ENCODE measurements at places on chromosomes 2 and 18.

DNA sequence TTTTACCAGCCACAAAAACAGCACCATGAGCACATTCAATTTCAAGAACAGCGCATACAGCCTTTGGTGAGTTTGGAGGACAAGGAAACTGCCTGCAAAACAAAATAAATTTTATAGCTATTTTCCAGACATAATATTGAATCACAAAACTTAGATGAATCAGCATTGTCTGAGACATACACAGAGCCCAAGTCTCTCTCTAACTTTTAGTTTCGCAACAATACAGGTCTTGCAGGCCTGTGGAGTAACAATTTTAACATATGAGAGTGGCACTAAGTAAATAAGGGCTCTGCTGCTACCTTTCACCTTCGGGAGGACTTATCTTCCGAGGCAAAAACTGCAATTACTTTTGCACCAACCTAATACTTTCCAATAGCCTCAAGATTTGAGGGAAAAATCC, 56.1 kb upstream of the PEX13 start:
- no peak for DNase-seq

DNA sequence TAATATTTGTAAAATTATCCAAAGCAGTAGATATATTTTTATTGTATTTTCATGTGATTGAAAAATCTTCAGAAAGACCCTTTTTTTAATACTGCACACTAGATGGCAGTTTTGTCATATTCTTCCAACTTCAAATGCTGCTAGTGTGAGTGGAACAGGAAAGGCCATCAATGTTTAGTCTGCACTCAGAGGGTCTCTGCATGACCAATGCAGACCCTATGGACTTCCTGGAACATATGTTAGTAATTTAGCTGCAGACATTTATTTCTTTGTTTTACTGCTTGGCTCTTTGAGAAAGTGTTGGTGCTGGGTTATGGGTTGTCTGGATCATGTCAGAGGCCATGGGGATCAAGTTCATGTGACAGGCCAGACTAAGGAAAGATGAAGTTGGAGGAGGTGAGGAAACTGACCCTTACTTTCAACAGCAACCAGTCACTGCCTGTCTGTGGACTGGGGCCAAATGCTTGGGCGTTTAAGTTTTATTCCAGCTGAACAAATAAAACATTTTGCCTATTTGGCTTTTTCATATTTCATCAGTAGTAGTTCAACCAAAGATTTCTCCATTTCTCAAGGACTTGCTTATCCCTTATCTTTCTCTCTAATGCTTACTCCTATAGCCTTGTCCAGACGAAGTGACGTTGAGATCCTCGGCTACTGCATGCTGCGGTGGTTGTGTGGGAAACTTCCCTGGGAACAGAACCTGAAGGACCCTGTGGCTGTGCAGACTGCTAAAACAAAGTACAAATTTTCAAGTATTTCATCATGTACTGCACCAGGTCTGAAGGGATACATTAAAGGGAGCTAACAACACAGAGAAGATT, 84.8 kb downstream of the VRK2 start:
- DNase-seq: peak; percentile 24

DNA sequence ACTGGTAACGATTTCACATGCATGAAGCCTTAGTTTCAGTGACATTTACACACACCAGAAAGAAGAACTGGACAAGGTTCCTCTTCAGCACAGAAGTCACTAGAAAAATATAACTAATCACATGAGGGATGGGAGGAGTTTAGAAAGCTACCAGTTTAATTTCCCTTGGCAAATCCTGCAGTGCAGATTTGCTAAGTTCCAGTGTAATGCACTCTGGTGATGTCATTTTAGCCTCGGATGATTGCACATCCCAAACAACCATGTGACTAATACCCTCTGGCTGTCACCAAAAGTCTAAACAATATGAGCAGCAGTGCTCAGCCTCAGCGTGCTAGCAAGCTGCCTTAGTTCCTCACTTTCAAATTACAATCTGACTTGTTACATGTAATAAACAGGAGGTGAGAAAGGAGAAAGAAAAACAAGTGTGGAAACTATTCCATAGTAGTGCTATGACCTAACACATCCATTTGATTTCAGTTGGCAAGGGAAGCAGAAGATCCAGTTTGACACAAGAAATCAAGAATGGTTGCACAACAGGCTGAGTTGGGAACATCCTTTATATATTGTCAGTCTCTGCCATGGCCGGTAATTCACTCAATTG, 35.3 kb upstream of the PPP1CB start:
- DNase-seq: peak; percentile 82

DNA sequence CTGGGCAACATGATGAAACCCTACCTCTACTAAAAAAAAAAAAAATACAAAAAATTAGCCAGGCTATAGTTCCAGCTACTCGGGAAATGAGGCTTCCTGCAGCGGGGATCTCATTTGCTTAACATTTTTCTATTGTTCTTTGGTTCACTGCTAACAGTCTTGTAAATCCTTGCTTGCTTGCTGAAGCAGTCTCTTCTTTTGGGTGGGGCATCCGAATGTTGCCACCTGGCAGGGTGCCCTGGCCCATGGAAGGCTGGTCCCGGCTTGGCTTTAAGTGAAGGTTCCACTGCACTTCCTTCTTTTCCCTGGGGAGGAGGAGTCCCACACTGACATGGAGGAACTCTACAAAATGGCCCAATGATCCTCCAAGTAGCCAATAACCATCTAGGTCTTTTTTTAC, 6.0 kb upstream of the ANKRD29 start:
- no peak for DNase-seq

DNA sequence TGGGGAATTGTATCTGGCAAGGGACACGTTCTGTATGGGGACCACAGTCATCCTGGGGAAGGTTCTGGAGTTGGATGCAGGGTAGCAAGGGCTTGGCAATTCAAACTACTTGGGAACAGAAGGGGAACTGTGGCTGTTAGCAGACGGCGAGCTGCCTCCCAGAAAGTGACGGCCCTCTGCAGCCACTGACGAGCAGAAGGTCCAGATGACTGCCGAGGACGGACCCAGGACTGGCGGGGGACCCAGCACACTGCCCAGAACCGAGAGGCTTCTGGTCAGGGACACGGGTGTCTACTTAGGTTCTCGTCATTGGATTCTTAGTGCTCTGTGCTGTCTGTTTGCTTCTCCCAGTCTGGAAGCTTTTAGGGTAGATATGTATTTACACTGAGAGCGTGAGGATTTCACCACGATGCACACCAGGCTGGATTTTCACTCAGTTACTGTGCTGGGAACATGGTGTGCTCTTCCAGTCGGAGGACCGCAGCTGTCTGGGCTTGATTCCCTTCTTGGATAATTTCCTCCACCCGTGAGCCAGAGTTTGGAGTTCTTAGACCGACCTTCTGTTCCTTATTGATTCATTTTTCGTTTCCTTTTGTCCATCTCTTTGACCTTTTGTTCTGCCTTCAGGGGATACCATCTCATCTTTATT, 13.4 kb downstream of the GPR35 start:
- DNase-seq: no peak

DNA sequence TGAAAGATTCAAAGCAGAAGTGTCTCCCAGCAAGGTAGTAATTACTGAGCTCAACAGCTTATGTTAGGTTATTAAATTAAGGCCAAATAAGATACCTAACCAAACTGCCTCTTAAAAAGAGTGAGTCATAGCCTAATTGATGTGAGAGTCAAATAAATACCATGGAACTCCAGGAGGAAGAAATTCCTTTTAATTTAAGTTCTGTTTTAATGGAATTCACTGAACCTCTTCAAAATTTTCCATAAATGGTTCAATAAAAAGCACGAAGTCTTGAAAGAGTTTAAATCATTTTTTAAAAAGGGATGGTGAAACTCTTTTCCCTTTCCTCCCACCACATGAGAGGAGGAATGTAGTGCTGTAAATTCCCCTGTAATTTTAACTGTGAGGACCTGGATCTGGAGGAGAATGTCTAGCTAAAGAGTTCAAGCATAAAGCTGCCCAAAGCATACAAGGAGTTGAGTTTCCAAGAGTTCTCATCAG, 180.8 kb upstream of the MMADHC start:
- no peak for DNase-seq

DNA sequence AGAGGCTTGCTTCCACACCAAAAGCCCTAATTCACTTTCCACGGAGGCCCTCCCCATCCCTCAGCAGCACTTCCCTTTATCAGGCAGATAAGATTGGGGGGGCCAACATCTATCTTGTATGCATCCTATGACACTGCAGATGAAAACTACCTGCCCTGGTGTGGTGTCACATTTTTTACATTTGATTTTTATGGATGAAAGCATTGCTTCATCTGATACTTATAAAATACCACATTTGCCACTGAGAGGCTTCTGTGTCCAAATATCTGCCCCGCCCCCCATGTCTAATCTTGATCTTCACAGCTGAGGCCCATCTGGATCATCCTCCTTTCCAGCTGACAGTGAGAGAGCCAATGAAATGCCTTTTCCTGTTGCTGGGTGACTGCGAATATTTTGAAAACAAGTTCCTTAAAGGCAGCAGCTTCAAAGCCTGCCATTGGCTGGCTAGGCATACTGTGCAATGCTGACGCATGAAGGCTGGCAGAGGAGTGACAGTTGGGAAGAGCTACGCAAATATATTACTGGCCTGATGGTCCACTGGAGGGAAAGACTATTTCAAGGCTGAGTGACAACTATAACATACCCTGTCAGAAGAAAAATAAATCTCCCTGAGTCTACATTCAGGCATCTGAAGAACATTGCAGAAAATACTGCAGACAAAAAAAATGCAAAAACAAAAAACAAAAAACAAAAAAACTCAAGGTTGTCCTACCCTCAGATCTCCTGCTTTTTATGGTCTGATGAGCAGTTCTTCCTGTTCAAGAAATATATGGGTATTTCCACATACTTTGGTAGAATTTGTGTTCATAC, 318.7 kb downstream of the PDE11A start:
- DNase-seq: peak; percentile 62

- no peak for DNase-seq
Measured at GRCh38 chr2:70939839-70940580, 4.3 kb downstream of the ATP6V1B1 start.

DNA sequence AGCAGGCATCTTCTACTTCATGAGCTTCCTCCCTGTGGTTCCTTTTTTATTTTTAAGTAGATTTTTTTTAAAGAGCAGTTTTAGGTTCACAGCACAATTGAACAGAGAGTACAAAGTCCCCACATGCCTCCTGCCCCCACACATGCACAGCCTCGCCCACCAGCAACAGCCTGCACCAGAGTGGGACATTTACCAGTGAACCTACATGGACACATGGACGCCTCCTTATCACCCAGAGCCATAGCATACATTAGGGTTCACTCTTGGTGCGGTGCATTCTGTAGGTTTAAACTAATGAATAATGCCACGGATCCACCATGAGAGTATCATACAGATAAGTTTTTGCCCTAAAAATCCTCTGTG, 40.9 kb downstream of the HS1BP3 start:
- DNase-seq: no peak

- no peak for DNase-seq
Measured at GRCh38 chr2:151508519-151508918, 98.8 kb downstream of the RIF1 start.

- no peak for DNase-seq
Measured at GRCh38 chr2:197274349-197274748, 36.2 kb downstream of the ANKRD44 start.

DNA sequence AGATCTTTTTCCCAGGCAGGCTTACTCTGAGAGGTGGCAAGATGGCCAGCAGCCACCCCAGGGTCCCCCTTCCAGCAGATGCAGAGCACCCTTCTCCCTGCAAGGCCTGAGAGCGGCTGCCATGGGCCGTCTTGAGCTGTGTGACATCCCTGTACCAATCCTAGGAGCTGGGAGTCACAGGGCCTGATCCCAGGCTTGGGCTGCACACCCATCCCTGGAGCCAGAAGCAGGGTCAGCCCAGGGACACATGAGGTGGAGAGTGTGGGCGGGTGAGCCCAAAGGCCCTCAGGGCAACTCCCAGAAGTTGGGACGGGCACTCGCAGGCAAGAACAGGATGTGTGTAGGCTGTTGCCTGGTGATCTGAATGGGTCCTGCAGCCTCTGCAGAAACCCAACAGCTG, 40.5 kb downstream of the CROCC2 start:
- DNase-seq: no peak

GRCh38 chr2:96927405-96928171, 57.7 kb upstream of the SEMA4C start:
- DNase-seq: peak; percentile 45

GRCh38 chr2:240933966-240934700, 28.0 kb downstream of the CROCC2 start:
- DNase-seq: no peak

DNA sequence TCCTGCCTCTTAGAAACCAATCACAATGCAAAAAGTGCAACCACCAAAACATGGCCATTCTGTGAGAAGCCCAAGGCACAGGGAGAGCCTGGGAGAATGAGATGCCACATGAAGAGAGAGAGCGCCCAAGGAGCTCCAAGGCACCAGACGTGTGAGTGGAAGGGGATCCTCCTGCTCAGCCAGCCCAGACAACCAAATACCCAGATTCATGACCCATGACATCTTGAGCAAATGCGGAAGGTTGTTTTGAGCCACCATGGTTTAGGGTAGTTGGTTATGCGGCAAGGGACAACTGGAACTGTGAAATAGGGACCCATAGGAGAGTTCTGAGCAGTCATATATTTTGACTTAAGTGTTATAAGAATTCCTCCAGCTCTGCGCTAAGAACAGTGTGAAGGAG, 7.0 kb downstream of the AFF3 start:
- DNase-seq: no peak

- DNase-seq: no peak
Measured at GRCh38 chr2:12448846-12449505, 267.8 kb upstream of the TRIB2 start.

Data from SHP77 treated with DMSO at 0.1 percent for 48 hours (cell line).